ENCODE measurements at places on chromosomes 5 and 9.

- DNase-seq: no peak
Measured at GRCh38 chr5:138696501-138696900, 56.7 kb upstream of the CTNNA1 start.

GRCh38 chr9:129391221-129391661, 213.2 kb upstream of the IER5L start:
- peak; percentile 46 for DNase-seq

GRCh38 chr5:139549162-139549894, 11.8 kb upstream of the UBE2D2 start:
- DNase-seq: no peak

GRCh38 chr9:117073539-117074341, 341.1 kb downstream of the ASTN2 start:
- DNase-seq: no peak

DNA sequence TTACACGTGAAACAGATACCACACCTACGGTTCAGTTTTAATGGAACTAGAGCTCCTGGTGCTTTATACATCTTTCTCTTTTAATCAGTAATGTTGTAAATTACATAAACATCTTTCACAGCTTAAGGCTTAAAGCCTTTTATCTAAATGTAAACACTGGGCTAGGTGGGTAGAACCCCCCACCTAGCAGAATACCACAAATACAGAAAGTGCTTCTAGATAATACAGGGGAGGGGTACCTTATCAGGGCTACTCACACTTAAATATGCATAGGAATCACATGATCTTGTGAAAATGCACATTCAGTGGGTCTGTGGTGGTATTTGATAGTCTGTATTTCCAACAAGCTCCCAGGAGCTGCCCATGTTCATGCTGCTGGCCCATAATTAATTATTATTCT, 256.4 kb upstream of the TARS1 start:
- DNase-seq: no peak

- no peak for DNase-seq
Measured at GRCh38 chr5:107461770-107462169, 209.0 kb downstream of the EFNA5 start.

- no peak for DNase-seq
Measured at GRCh38 chr5:111635916-111636570, 121.0 kb downstream of the NREP start.

GRCh38 chr5:151258201-151258611, 5.2 kb downstream of the GM2A start:
- no peak for DNase-seq

DNA sequence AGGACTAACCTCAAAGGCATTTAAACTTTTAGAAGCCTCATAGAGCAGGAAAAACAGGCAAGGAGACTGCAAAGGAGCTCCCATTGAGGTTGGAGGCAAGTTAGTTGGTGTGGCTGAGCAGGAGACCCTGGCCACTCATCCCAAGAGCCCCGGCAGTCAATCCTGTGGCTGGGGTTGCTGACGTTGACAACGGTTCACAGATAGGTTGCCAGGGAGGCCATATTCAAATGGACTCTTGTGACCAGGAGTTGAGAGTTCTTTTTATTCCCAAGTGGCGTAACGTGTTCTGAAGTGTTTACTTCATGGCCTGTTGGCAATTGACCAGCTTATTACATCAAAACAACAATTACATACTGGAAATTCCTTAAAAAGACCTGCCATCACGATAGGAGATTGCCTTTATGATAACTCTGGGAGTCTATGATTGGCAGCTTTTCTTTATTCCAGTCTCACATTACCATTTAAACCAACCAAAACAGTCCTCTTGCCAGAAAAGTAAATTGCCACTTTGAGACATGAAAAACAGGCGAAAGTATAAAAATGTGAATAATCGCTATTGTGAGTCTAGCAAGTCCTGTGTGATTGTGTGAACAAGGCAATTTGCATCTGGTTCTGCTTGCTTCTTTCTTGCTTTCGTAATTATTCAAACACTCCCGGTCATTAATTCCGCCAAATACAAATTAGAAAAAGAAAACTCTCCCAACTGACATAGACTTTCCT, 394.9 kb downstream of the MED10 start:
- DNase-seq: no peak

DNA sequence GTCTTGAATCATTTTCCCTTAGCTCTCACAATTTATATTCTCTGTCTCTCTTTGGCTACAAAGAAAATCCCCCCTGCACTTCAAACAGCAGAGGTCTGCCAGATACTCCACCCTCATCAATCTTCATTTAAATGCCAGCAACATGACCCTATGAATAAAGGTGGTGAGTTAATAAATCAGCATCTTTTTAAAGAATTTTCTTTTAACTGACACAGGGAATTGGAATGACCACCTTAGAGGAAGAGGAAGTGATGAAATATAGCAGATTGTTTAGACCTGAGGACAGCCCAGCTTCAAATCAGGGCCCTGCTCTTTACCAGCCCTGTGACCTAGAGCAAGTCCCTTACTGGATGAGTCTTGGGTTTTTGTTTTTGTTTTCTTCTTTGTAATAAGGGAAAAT, 223.1 kb upstream of the PAPPA start:
- no peak for DNase-seq

- DNase-seq: no peak
Measured at GRCh38 chr5:85931220-85931619, 686.5 kb upstream of the COX7C start.

GRCh38 chr5:139903450-139903794, 107.8 kb downstream of the PSD2 start:
- no peak for DNase-seq

DNA sequence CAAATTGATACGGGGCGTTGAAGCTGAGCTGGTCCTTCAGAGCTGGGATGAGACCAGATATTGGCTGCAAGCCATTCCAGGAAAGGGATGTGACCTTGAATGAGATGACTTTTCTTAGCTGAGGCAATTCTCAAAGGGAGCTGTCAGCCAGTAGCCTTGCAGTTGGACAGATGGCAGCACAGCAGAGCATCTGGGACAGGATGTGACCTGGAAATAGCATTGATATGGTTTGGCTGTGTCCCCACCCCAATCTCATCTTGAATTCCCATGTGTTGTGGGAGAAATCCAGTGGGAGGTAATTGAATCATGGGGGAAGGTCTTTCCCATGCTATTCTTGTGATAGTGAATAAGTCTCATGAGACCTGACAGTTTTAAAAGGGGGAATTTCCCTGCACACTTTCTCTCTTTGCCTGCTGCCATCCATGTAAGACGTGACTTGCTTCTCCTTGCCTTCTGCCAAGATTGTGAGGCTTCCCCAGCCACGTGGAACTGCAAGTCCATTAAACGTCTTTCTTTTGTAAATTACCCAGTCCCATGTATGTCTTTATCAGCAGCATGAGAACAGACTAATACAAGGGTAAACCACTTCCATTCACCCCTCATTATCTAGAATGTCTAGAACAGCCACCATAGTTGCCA, 19.8 kb upstream of the MTX3 start:
- DNase-seq: no peak

GRCh38 chr9:98989036-98990000, 45.6 kb downstream of the COL15A1 start:
- DNase-seq: peak; percentile 98

- no peak for DNase-seq
Measured at GRCh38 chr5:78065663-78066062, 228.8 kb downstream of the AP3B1 start.

DNA sequence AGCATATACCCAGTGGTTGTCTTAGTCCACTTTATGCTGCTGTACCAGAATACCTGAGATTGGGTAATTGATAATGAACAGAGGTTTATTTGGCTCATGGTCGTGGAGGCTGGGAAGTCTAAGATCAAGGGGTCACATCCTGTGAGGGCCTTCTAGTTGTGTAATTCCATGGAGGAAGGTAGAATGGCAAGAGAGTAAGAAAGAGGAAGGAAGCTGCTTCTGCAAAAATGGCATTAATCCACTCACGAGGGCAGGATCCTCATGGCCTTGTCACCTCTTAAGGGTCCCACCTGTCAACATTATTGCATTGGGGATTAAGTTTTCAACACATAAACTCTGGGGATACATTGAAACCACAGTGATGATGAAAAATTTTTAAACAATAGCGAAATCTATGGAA, 17.0 kb downstream of the BTNL8 start:
- DNase-seq: no peak

- no peak for DNase-seq
Measured at GRCh38 chr5:53373451-53374158, 106.8 kb upstream of the FST start.

- DNase-seq: no peak
Measured at GRCh38 chr5:1507014-1507375, 16.8 kb downstream of the LPCAT1 start.

DNA sequence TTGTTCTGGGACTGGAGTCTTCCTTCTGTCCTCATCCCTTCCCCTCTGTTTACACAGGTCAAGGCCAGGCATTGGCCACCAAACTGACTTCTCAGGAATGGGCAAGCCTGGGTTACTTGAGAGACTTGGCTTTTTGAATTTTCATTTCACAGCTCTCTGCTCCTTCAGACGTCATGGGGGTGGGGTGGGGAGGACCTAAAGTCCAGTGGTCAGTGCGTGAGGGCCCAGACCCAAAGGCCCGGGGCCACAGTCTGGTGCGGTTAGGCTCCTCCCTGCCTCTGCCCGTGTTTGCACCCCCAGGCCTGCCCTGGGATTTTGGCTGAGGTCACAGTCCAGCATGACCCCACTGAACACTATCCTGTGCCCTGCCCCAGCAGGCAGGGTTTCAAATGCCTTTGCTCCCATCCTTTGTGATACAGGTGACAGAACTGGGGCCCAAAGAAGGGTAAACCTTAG, 4.1 kb upstream of the CXXC5 start:
- no peak for DNase-seq

- no peak for DNase-seq
Measured at GRCh38 chr9:5511935-5512580, 1.7 kb downstream of the PDCD1LG2 start.

GRCh38 chr9:99353408-99353807, 131.3 kb downstream of the SEC61B start:
- DNase-seq: no peak

GRCh38 chr5:111120911-111121310, 28.8 kb downstream of the WDR36 start:
- DNase-seq: no peak

DNA sequence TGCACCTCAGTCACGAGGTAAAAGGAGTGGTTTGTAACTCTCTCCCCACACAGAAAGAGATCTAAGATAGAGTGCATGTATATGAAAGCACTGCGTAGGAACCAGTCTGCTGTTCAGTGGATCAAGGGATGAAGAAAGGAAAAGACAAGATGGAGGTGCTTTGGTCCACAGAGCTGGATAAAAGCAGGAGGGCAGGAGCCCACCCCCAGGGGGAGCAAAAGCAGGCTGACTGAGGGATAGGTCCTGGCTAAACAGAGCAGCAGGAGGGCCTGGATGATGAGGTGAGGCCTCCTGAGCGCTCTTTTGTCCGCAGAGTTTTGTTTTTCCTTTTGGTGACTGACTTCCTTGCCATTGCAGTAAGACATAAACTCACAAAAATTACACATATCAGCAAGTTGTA, 293.5 kb upstream of the C9orf72 start:
- no peak for DNase-seq

DNA sequence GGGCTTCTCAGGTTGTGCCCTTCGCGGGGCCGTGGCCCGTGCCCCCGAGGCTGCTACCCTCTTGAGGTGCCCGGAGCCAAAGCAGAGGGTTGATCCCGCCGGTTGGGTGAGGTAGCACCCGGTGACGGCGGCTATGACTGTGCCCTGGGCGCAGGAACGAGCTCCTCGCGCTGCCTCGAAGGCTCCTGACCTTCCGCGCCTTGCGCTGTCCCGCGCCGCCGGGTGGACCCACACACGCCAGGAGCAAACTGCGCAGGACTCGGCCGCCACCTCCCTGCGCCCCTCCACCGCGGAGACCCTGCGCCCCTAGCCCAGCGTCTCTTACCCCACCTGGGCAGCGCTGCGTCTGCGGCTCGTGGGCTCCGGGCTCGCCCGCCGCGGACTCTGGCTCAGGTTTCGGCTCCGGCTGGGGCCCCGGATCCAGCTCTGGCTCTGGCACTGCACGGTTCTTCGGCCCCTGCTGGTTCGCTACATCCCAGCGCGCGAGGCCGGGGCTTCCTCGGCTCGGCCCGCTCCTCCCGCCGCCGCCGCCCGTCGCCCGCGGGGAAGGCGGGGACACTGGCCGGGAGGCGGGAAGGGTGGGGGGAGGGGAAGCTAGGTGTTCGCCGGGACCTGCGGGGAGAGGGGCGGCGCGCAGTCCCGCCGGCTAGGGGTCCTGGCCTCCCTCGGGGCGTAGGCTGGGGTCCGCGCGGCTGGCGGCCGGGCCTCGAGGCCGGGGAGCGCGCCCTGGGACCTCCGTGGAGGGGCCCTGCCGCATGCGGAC, 5.4 kb upstream of the PITX1 start:
- no peak for DNase-seq

- DNase-seq: peak; percentile 62
Measured at GRCh38 chr5:1300581-1301083, 5.8 kb upstream of the TERT start.

GRCh38 chr5:106269252-106269843, 1401.4 kb downstream of the EFNA5 start:
- no peak for DNase-seq

GRCh38 chr5:180026320-180026719, 45.2 kb downstream of the RNF130 start:
- DNase-seq: no peak

DNA sequence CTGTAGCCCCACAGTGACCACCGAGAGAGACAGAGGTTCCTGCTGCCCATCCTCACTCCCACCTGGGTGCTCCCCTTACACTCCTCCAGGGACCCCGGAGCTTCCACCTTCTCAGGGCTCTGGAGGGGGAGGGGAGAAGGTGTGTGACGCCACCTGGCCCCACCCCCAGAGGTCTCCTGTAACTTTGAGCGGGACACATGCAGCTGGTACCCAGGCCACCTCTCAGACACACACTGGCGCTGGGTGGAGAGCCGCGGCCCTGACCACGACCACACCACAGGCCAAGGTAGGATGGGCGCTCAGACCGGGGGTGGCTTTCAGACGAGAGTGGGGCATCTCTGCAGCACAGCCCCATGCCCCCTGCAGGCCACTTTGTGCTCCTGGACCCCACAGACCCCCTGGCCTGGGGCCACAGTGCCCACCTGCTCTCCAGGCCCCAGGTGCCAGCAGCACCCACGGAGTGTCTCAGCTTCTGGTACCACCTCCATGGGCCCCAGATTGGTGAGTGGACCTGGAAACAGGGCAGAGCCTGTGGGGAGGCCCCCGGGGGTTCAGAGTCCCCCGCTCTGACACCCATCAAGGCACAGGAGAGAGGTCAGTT, 4.5 kb downstream of the MAMDC4 start:
- DNase-seq: no peak

DNA sequence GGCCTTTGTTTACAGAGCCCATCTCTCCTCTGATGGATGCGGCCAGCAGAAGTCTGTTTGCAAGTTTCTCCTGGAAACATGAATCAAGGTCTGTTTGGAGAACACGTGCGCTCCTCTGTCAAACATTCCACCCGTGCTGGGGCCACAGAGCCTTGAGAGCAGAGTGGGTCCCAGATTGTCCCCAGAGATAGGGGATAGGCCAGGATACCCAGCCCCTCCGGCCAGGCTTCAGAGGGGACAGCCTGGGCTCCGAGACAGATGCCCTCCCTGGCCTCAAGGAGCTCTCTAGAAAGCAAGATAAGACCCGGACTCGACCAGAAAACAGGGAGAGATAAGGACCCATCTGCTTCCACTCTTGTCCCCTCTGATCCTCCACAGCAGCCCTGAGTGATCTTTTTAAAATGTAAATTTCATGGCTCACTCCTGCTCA, 40.4 kb upstream of the HAND1 start:
- DNase-seq: no peak

GRCh38 chr9:21964925-21965385, 29.2 kb downstream of the CDKN2A start:
- no peak for DNase-seq

Data from coronary artery (tissue), 2 donors.